H1 (cell line): ENCODE measurements at places on chromosomes 5 and 9. TPM values are rescaled to one million over a fixed set of nuclear protein-coding genes. Genes with fewer than 3 reads are reported as not detected.
A peak's percentile ranks its signal among the peaks of the same experiment; 100 is the strongest.

The N4BP3 gene
- 36.0 and 39.2 TPM in 2 replicates for total RNA-seq

The CAPSL gene
- total RNA-seq, result not detected in 2 replicates

The PAEP gene
- not detected in 2 replicates for total RNA-seq

The OLFM1 gene
- 47.9 and 53.4 TPM in 2 replicates for total RNA-seq

The GLDC gene
- 89.9 and 101 TPM in 2 replicates for total RNA-seq

The CSF1R gene
- total RNA-seq, result not detected in 2 replicates

The BAAT gene
- total RNA-seq, result 0.17 TPM in 1 of 2 replicates, not detected in the other

The TMC1 gene
- 0.82 and 0.95 TPM in 2 replicates for total RNA-seq

The LCN2 gene
- 1.1 and 1.4 TPM in 2 replicates for total RNA-seq

The THBS4 gene
- total RNA-seq, result 12.8 and 14.2 TPM in 2 replicates

The ABITRAM gene
- total RNA-seq, result 6.9 and 9.0 TPM in 2 replicates

The SHOC1 gene
- not detected in 2 replicates for total RNA-seq

The FCN1 gene
- total RNA-seq, result not detected in 2 replicates

The C8G gene
- total RNA-seq, result 0.80 TPM in 1 of 2 replicates, not detected in the other

The NUDCD2 gene
- 48.5 and 59.5 TPM in 2 replicates for total RNA-seq

The SH3PXD2B gene
- total RNA-seq, result 72.9 and 74.9 TPM in 2 replicates

- H3K4me3 ChIP-seq, result no peak overlapping the region
- H3K27me3 ChIP-seq, result no peaks in the 10 kb centered on the region
- H3K27ac ChIP-seq, result no peak overlapping the region
- no peaks in the 10 kb centered on the region for H3K36me3 ChIP-seq
- no peaks in the 10 kb centered on the region for H3K4me1 ChIP-seq
These were observed 170.9 kb downstream of the SEC61B start for GRCh38 chr9:99392986-99393385.

GRCh38 chr5:147081311-147081764 is 153.5 kb upstream of the STK32A start:
- no peak overlapping the region for H3K27ac ChIP-seq
- DNase-seq, result no peak
- H3K36me3 ChIP-seq, result no peaks in the 10 kb centered on the region
- no peaks in the 10 kb centered on the region for H3K4me1 ChIP-seq

GRCh38 chr5:180487556-180487955 is 6.6 kb upstream of the CNOT6 start:
- H3K27ac ChIP-seq, result no peak overlapping the region
- no peaks in the 10 kb centered on the region; the same call in 1 of the 2 replicates for H3K4me1 ChIP-seq
- no peak for DNase-seq
- no peak overlapping the region for H3K4me3 ChIP-seq
- no peaks in the 10 kb centered on the region for H3K27me3 ChIP-seq

DNA sequence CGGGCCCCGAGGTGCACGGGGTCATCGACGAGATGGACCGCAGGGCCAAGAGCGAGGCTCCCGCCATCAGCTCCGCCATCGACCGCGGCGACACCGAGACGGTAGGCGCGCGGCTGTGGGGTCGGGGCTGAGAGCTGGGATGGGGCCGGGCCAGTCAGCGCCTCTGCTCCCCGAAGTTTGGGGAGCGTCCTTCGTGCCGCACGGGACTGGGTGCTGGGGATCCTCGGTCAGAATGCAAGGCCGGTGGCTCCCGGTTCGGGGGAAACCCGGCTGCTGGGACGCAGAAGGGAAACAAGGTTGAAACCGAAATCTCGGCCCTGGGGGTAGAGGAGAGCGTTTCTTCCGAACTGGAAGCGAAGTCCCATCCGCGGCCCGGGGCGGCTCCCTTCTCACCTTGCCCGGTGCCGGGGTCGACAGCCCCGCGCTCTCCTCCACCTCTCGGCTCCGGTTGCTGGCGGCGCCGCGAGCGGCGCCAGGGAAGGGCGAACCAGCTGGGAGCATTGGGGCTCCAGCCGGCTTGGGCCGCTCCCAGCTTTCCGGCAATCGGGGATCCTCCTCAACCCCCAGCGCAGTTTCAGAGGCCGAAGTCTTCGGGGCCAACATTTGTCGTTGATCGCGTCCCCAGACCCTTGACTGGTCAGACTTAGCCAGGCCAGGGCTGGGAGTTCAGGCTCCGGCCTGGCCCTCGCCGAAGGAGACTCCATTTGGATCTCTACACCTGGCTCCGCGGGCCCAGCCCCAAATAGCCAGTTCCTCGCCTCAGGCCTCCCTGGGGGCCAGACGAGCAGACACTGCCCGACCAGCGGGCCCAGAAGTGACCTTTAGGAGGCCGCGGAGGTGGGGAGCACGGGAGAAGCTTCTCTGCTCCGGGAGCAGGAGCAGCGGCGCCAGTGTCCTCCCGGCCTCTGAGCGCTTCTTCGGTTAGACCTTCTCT is 1.1 kb downstream of the LHX2 start:
- no peak for DNase-seq
- no peak overlapping the region for H3K4me3 ChIP-seq
- H3K4me1 ChIP-seq, result peaks cover 17% of the 10 kb centered on the region

DNA sequence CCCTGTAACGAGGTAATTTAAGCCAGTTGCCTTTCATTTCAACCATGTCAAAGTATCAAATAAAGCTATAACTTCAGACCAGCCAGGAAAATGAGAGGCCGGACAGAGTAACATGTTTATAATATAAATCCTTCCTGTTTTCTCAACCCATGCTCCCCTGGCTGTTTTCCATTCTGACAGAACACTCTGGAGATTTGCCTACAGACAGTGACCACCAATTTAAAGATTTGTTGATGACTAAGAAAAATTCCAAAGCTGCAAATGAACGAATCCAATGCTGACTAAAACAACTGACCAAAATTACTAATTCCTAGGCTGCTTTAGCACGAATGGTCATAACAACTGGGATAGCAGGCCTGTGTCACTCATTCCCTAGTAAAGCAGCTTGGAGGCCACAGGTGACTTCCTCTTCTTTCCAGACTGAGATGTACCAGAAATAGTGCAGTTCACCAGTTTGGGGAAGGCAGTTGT is 141.4 kb downstream of the AOPEP start:
- no peak for DNase-seq
- no peaks in the 10 kb centered on the region for H3K36me3 ChIP-seq
- H3K4me1 ChIP-seq, result no peaks in the 10 kb centered on the region; the same call in 1 of the 2 replicates
- H3K27me3 ChIP-seq, result no peaks in the 10 kb centered on the region
- no peak overlapping the region for H3K4me3 ChIP-seq

DNA sequence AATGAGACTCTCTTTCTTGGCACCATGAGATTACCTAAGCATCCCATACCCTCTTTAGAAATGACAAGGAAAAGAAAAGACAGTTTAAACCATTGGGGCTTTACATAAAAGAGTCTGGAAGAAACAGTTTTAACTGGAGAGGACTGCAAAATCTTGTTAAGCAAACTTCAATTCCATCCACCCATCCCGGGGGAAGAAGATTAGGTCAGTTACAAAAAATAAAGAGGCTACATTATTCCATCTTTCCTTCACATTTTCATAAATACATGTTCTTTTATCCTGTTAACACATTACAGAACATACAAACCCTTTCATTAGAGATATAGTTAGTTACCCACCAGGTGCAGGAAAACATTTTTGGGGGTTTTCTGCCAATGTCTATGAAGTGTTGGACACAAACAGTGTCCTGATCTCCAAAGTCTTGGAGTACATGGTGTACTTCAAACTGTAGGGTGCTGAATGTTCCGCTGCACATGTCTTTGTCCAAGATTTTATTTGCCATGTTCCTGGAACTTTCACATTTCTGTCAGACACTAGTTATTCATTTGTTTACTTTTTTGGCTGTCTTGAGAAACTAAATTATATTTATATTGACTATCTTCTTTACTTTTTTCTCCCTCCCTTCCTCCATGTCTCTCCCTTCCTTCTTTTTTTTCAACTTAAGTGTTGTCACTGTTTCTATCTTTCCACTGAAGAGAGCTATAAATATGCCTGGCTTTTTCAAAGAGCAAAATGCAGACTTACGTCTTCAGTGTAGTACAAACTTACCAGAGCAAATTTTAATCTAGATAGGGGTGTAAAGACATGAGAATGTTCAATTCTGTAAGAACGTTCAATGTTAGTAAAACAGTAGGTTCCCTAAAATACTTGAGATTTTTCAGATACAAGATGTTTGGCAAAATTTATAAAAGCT is 410.9 kb upstream of the PRR16 start:
- no peaks in the 10 kb centered on the region for H3K36me3 ChIP-seq
- DNase-seq, result no peak
- no peaks in the 10 kb centered on the region for H3K27me3 ChIP-seq
- H3K4me1 ChIP-seq, result no peaks in the 10 kb centered on the region

GRCh38 chr5:36655161-36655560 is 48.8 kb downstream of the SLC1A3 start:
- no peaks in the 10 kb centered on the region for H3K27me3 ChIP-seq
- H3K4me3 ChIP-seq, result no peak overlapping the region
- DNase-seq, result no peak

- 0 out of 2 replicates have a peak, but pooled peaks cover 3% of the 10 kb centered on the region for H3K4me1 ChIP-seq
- DNase-seq, result no peak
- H3K4me3 ChIP-seq, result no peak overlapping the region
- no peak overlapping the region for H3K27ac ChIP-seq
- H3K27me3 ChIP-seq, result no peaks in the 10 kb centered on the region
These were observed 6.5 kb downstream of the AMACR start for GRCh38 chr5:34001241-34001841.

- H3K4me1 ChIP-seq, result peaks cover 11% of the 10 kb centered on the region
- no peaks in the 10 kb centered on the region for H3K27me3 ChIP-seq
- no peak overlapping the region for H3K27ac ChIP-seq
- H3K4me3 ChIP-seq, result no peak overlapping the region
- DNase-seq, result no peak
- no peaks in the 10 kb centered on the region for H3K36me3 ChIP-seq
These were observed 7.3 kb upstream of the SPARC start for GRCh38 chr5:151694035-151694485.

GRCh38 chr9:122053567-122054350 is 39.3 kb downstream of the TTLL11 start:
- H3K4me1 ChIP-seq, result 0 out of 2 replicates have a peak, but pooled peaks cover 2% of the 10 kb centered on the region
- H3K27me3 ChIP-seq, result no peaks in the 10 kb centered on the region
- H3K4me3 ChIP-seq, result no peak overlapping the region
- no peak overlapping the region for H3K27ac ChIP-seq
- no peaks in the 10 kb centered on the region for H3K36me3 ChIP-seq
- no peak for DNase-seq

DNA sequence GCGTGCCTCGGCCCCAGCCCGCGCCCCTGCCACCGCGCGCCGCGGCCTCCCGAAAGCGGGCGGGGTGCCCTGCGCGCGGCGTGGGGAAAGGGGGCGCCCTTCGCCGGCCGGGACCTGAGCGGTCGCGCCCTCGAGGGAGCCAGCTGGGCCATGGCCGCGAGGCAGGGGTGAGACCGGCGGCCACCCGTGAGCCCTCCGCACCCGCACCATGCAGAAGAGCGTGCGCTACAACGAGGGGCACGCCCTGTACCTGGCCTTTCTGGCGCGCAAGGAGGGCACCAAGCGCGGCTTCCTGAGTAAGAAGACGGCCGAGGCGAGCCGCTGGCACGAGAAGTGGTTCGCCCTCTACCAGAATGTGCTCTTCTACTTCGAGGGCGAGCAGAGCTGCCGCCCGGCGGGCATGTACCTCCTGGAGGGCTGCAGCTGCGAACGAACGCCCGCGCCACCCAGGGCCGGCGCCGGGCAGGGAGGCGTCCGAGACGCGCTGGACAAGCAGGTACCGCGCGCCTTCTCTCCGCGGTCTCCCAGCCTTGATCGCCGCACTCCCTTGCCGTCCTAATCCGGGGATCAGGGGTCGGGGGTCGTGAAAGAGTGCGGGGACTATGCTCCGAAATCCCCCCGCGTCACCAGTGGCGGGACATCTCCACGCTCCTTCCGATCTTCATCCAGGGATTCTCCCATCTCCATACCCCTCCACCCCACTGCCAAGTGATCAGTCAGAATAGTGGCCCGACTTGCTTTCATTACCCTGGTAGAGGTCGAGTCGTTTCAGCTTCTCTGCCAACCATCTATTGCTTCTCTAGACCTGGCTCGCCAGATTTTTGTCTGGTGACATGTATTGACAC is 590 bp downstream of the RASGRF2 start:
- peaks cover 3% of the 10 kb centered on the region for H3K27me3 ChIP-seq
- peak overlapping the region; percentile 48 for H3K4me3 ChIP-seq
- H3K27ac ChIP-seq, result no peak overlapping the region
- no peak for DNase-seq

DNA sequence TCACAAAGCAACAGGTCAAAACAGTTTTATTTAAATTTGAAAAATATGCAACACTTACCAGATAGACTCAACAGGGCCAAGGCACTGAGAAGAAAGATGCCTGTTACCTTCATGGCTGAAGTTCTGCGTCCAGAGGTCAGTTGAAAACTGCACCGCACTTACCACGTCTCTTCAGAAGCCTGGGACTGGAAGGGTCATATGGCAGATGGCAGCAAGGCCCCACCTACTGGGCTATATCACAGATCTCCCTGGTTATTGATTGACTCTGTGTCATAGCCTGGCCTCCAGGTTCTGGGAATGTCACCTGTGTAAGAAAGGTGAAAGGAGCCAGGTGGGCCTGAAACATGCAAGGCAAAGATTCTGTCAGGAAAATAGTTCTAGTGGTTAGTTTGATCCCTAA is at the start of gene SPINK1:
TSS of gene SPINK1 (minus strand) at position 207 of the 400 bp plus-strand sequence. CDS start at position 113, 94 bp downstream.
- H3K27ac ChIP-seq, result no peak within 1 kb of the TSS
- H3K36me3 ChIP-seq, result no peaks in the 10 kb centered on the region
- H3K4me3 ChIP-seq, result no peak within 1 kb of the TSS
- DNase-seq, result no peak
- H3K4me1 ChIP-seq, result no peaks in the 10 kb centered on the region
- H3K27me3 ChIP-seq, result no peaks in the 10 kb centered on the region

DNA sequence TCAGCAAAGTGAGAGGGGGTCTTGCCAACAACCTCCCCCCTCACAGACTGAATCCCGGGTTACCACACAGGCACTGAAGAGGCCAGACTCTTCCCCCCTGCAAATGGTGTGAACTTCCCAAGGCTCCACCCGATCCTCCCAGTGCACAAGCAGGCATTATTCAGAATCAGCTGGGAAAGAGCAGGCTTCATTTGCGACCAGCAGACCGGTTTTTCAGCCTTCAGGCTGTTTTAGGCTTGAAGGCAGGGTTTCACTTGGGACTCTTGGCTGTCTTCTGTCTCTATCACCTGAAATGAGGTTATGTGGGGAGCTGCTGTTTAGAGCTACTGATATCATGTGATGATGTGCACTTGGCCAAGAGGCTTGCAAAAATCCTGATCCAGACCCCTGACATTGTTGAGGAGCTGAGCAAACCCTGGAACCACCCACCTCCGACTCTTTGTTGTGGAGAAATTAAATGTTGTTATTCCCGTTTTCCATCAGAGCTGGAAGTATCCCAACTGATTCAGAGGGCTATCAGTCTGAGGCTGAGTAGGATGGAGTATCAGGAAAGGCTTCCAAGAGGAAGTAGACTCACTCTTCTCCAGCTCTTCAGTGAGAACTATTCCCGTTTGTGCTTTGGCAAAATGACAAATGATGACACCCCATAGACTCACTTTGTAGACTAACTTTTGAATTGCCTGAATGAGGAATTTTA is 63.3 kb upstream of the ZFR start:
- H3K36me3 ChIP-seq, result no peaks in the 10 kb centered on the region
- peaks cover 18% of the 10 kb centered on the region for H3K4me1 ChIP-seq
- peaks cover 12% of the 10 kb centered on the region; the same call in 1 of the 2 replicates for H3K27me3 ChIP-seq
- H3K27ac ChIP-seq, result no peak overlapping the region
- H3K4me3 ChIP-seq, result no peak overlapping the region

- no peak overlapping the region for H3K4me3 ChIP-seq
- no peaks in the 10 kb centered on the region for H3K36me3 ChIP-seq
- H3K27ac ChIP-seq, result no peak overlapping the region
- no peaks in the 10 kb centered on the region for H3K27me3 ChIP-seq
- no peaks in the 10 kb centered on the region for H3K4me1 ChIP-seq
- no peak for DNase-seq
These were observed 310.4 kb upstream of the TRPC7 start for GRCh38 chr5:136675769-136676168.

- H3K27ac ChIP-seq, result no peak overlapping the region
- no peaks in the 10 kb centered on the region for H3K36me3 ChIP-seq
- H3K4me3 ChIP-seq, result peak overlapping the region; percentile 20; the same call in 1 of the 2 replicates
- H3K27me3 ChIP-seq, result no peaks in the 10 kb centered on the region
- no peak for DNase-seq
These were observed 74.5 kb upstream of the MAP1B start for GRCh38 chr5:72032788-72033187.

- H3K4me3 ChIP-seq, result no peak overlapping the region
- H3K36me3 ChIP-seq, result no peaks in the 10 kb centered on the region
These were observed 20.1 kb downstream of the FIBCD1 start for GRCh38 chr9:130918826-130919558.
